ENCODE measurements at places on chromosomes 3 and 15.

- DNase-seq: no peak
These were observed 486.1 kb downstream of the DIPK2A start for GRCh38 chr3:144457758-144458157.

DNA sequence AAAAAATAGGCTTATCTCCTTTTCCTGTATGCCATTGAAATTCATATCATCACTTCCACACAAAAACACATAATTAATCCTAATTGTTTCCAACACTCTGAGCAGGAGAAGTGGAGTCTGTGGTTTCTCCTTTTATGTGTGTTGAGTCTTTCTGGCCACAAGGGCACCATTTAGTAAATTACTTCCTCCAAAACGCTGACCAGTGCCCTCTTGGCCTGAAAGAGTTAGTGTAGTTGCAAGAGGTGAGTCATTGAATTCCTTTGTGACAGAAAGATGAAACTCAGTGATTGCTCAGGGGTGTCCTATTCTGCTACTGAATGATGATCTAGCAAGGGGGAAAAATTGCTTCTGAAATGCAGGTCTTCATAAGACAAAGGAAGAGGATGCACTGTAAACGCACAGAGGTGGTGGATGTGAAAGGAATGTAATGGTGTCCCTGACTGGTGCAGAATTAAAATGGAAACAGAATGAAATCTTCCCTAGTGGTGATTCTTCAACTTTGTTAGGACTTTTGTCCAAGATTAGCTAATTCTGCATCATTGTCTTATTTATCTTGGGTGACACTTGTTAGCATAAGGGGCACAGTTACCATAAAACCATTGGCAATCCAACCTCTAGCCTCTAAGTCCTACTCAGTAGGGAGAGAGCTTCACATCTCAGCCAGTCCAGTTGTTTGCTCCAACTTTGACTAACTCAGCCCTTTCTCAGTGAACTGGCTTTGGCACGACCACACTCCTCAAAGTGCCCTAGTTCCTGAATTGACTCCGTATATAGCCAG is 208.4 kb upstream of the NANOGP8 start:
- no peak for DNase-seq

GRCh38 chr3:173128633-173129032 is 12.4 kb downstream of the SPATA16 start:
- DNase-seq: no peak

- DNase-seq: peak; percentile 58
These were observed 9.6 kb upstream of the SST start for GRCh38 chr3:187679638-187680396.

- no peak for DNase-seq
These were observed 170.6 kb upstream of the EPHA3 start for GRCh38 chr3:88936831-88937230.

DNA sequence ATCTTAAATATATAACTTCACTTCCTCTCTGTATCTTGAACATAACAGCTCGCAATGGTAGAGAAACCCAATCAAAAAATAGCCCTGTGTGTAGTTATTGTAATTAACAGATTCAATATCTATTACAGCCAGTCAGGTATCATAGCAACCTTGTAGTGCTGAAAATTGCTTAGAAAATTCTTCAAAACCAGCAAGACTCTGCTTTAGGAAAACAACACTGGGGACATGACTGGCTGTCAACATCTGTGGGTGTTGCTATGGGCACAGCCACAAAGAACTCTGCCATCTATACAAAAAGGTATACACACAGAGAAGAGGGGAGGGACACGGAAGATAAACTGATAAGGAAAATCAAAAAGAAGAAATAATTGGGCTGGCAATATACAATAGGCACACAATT is 101.2 kb downstream of the WDR72 start:
- no peak for DNase-seq

GRCh38 chr3:121515313-121515712 is 30.5 kb downstream of the POLQ start:
- DNase-seq: no peak

GRCh38 chr15:90412356-90413194 is 24.5 kb downstream of the IQGAP1 start:
- no peak for DNase-seq

DNA sequence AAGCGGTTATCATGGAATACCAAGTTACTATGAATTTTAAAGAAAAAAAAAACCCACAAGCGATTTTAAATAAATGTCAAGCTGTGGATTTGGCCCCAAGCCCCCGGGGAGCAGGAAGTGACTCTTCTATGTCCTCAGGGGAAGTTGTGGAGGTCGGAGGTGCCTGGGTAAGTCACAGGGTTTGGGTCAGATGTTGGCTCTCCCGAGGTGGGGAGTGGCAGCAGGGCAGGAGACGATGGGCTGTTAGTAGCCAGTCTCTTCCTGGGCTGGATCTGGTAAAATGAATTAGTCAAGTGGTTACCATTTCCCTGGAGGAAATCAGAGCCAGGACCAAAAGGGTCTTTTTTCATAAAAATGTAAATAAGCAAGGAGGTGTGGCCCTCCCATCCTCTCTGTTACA is 316.7 kb downstream of the TLE3 start:
- DNase-seq: no peak

DNA sequence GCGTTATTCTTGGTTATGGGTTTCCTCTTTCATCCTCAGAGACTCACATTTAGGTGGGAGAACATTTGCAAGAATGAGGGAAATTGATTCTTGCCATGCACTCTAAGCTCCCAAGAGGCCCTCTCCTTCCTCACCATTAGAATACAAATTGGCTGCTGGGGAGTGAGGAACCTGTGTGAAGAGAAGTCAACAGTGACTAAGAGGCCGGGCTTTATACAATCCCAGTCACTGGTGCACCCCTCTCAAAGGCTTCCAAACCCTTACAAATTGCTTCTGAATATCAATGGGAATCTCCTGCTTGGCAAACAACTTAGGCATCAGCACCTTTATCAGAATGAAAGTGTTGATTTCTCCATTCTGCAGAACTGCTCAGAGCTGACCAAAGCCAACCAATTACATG is 16.5 kb upstream of the RGMA start:
- no peak for DNase-seq

DNA sequence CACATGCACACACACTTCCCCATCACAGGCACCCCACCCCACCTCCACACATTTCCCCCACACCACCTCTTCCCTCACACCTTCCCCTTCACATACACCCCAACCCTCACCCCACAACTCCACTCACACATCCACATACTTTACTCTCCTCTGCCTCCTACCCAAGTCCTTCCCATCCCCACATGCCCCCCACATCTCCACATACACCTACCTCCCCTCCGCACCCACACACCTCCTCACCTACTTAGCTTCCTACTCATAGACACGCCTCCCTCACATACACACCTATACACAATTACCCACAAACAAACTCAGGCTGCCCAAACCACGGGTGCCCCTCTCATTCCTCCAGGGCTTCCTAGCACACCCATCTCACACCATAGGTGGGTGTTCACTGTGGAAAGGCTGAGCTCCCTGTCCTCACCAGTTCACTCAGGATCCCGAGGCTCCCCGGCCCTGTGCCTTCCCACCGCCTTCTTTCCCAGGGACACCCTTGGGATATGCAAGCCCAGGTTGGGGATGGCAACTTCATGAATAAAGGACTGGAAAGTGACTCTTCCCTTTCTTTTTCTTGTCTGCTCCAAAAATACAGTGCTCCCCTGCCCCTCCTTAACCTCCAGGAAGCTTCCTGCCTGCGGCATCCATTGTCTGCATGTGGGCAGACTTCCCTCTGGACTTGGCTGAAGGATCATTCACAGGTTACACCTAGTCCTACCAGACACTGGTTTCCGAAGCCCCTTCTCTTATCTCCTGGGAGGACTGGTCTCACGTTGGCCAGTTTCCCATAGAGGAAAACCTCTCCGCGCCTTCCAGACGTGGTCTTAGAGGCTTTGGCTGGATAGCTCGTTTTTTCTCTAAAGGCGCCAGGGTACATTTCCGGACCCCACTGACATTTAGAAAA is 61.5 kb downstream of the SLCO2A1 start:
- no peak for DNase-seq
